ENCODE measurements at places on chromosomes 4 and X. TPM values are rescaled to one million over a fixed set of nuclear protein-coding genes. Genes with fewer than 3 reads are reported as not detected.

- H3K4me1 ChIP-seq, result peaks cover 60% of the 10 kb centered on the region
- no peaks in the 10 kb centered on the region for H3K27me3 ChIP-seq
- H3K27ac ChIP-seq, result no peak overlapping the region
- no peak overlapping the region for H3K4me3 ChIP-seq
These were observed 80.6 kb downstream of the FRYL start for GRCh38 chr4:48699475-48699874.

GRCh38 chr4:118849867-118850487 is 14.1 kb upstream of the SEC24D start:
- no peaks in the 10 kb centered on the region for H3K36me3 ChIP-seq
- no peak for DNase-seq
- peaks cover 60% of the 10 kb centered on the region for H3K4me1 ChIP-seq
- peak overlapping the region; percentile 86 for H3K4me3 ChIP-seq

SPANXD gene
- total RNA-seq, result not detected

F11 gene
- 1.6 TPM for total RNA-seq

SLC16A2 gene
- 48.4 TPM for total RNA-seq

Measured in WTC11 (cell line).